ENCODE measurements at places on chromosomes 5 and 9.

DNA sequence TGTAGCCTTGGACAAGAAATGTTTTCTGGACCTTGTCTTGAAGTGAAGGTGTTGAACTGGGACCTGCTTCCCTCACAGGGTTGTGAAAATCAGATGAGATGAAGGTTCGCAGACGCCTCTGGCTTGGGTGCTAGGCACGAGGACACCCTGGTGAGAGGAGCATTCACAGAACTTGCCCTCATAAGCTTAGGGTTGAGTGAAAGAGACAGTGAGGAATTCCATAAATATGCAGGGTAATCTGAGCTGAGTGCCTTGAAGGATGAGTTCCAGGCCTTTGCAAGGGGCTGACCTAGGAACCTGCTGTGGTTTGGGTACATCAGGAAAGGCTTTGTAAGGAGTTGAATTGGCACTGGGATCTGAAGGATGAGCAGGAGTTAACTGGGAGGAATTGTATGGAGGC, 75.7 kb upstream of the SAP30L start:
- no peak for DNase-seq

DNA sequence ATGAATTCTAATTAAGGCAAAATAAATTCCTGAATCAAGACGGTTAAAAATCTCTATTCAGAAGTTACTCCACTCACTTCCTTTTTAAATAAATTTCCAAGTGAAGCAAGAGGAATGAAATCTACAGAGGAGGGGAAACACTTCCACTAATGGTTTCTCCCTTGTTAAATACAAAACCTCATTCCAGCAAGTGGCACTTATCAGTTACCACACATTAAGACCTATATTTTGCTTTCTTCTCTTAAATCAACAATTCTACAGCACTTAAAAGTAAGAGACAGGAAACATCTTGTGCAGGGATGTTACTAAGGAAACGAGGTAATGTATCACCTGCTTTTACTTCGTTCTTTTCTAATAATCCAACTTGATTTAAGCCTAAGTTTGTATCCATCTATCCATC, 172.6 kb downstream of the RAPGEF6 start:
- DNase-seq: no peak

GRCh38 chr9:74444369-74444768, 52.8 kb upstream of the RORB start:
- peak; percentile 36 for DNase-seq

DNA sequence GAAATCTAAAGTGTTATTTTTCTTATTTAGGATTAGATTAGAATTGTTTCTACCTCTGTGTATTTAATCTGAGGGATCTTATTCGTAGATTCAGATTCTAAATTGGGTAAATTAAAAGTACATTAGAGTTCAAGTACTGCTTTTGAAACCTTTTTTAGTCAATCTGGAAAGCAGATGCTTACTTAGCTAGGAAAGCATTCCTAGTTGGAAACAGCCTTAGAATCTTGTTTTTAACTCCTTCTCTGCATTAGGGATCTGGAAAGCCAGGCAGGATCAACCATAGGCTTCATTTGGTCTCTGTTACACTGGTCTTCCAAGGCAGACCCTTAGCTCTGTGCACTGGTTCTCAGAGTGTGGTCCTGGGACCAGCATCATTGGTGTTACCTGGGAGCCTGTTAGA, 247.4 kb downstream of the NR3C1 start:
- no peak for DNase-seq

DNA sequence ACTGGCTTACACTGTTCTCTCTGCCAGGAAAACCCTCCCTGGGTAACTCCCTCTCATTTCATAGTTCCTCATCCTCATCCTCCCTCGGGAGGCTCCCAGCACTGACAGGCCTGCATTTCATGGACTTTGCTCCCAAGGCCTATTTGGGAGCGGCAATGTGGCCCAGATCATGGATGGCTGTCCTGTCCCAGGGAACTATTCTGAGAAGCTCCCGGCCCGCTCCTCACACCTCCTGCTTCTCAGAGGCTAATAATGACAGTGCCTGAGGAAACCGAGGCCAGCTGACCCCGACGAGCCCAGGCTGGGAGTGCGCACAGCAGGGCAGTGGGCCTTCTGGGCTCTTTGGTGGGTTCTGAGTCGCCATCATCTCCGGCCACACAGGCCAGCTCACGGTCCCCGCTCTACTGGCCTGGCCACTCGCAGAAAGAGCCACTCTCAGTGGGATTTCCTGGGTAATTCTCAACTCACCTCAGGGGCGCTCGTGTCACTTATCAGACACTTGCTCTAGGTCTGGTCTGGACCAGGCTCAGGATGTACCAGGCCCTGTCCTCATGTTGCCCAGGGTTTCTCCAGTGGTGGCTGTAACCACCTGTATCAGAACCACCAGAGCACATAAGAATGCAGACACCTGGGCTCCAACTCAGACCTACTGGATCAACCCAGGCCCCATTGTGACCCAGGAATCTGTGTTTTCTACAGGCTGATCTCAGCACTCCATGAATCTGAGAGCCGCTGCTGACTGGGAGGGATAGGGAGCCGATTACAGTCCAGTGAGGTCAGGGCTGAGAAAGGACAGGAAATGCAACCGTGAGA, 2.0 kb upstream of the DOLPP1 start:
- no peak for DNase-seq

DNA sequence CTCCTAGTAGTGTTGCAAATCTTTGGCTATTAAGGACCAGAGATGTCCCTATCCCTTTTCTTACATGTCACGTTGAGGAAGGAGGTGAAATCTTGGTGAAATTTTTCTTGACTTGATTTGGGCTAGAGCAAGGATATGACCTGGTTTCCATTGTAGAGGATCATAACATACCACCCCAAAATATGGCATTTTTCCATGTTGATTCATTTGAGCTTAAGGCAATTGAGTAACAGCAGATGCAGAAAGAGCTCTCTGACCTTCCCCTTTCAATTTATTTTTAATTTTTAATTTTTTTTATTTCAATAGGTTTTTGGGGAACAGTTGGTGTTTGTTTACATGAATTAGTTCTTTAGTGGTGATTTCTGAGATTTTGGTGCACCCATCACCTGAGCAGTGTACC, 61.2 kb upstream of the MAP1B start:
- no peak for DNase-seq

- no peak for DNase-seq
Measured at GRCh38 chr9:17387565-17387964, 191.3 kb upstream of the SH3GL2 start.

DNA sequence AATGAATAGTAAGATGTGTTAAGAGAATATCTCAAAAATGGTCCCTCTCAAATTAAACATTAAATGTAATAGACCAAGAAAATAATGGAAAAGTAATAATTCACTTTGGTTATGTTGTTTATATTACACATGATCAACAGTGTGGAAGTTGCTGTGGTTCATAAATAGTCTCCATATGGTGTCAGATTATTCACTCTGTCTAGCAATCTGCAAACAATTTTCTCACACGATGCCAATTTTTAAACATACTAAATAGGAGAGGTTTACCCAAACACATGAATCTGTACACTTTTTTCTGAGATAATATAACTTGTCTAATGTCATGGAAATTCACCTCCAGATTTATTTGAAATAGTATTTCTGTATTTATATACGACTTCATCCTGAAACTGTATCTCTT, 217.4 kb upstream of the FBXL7 start:
- no peak for DNase-seq

- DNase-seq: no peak
Measured at GRCh38 chr9:108478431-108479332, 377.1 kb downstream of the ACTL7B start.

GRCh38 chr5:142447887-142448286, 123.1 kb upstream of the SPRY4 start:
- DNase-seq: no peak

DNA sequence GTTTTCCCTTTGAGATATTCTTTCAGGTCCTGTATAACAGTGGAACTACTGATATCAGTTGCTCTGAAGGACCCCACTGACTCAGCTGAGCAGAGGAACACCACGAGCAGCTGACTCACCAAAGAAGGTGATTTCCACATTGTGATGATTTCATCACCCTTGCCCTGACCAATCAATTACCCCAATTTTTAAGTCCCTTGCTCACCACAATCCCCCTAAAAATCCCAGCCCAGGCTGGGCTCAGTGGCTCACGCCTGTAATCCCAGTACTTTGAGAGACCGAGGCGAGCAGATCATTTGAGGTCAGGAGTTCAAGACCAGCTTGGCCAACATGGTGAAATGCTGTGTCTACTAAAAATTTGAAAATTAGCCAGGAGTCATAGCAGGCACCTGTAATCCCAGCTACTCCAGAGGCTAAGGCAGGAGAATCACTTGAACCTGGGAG, 125.3 kb upstream of the ABCA1 start:
- DNase-seq: no peak

DNA sequence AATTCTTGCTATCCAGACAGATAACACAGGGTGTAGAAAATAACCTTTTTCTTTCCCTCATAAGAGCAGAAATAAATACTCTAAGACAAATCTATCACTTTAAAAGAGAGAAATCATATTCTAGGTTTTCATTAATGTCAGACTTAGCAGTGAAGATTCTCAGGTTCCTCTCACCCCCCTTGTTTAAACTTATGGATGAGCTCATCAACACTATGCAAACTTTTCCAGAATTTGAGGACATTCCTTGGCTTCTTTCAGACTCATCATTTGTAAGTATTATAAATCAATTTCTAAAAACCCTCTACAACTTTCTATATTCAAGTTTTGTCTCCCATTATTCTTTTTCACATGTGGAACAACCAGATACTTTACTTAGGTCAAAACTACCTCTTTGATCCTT, 374.9 kb upstream of the TRPC7 start:
- no peak for DNase-seq

DNA sequence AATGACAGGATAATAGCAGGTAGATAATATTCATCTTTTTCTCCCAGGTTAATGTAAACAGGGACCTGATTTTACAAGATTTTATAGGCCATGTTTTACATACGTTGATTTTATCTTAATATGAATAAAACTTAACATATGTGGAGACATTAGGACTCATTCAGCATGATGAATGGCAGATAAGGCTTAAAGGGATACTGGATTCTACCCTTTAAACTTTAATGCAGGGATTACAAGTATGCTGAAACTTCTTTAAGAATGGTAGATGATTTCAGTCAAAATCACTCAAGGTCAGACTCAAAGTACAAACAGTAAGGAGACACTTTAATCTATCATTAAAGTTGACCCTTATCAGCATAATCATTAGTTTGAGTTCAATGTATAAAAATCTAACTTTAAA, 274.5 kb upstream of the IZUMO3 start:
- DNase-seq: no peak

GRCh38 chr5:139855451-139855850, 59.8 kb downstream of the PSD2 start:
- DNase-seq: peak; percentile 10

GRCh38 chr9:133137451-133138231, 16.6 kb upstream of the RALGDS start:
- DNase-seq: peak; percentile 84

GRCh38 chr5:89399548-89399947, 516.6 kb upstream of the MEF2C start:
- no peak for DNase-seq

- no peak for DNase-seq
Measured at GRCh38 chr9:131923766-131924165, 155.9 kb downstream of the MED27 start.

DNA sequence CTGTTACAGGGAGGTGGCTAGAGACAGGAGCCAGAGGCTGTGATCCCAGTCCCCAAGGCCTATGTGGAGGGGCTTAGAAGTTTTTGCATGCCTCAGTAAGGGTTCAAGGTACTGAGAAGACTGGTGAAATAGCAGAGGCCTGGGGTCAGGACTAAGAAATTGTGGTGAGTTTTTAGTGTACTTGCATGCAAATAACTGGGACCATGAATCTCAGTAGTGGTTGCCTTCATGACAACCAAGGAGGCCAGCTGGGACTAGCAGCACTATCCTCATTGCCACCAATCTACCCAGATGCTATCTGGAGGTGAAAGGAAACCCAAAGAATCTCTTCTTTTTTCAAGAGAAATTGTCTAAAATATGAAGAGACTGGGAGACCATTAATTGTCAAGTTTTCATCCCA, 395.1 kb downstream of the CETN3 start:
- DNase-seq: no peak

DNA sequence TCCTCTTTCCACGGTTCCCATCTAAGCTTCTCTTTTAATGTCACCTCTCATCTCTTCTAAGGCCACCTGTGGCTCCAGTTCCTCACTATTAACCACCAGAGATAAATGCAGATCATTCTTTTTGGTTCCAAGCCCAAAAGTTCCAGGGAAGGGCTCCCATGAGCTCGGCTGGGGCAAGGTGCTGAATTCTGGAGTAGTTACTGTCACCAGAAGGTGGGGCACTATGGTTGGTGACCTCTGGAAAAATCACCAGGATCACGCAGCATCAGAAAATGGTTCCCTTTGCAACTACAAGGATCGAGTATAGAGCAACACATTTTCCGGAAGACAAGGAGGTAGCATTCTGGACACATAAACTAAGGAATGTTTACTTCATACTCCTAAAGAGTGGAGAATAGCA, 528.7 kb upstream of the DAP start:
- DNase-seq: no peak

- no peak for DNase-seq
Measured at GRCh38 chr5:169165052-169165451, 135.9 kb downstream of the SLIT3 start.

GRCh38 chr9:94096819-94097577, 12.7 kb downstream of the PTPDC1 start:
- no peak for DNase-seq

- DNase-seq: no peak
Measured at GRCh38 chr5:109907731-109908130, 218.0 kb downstream of the MAN2A1 start.

DNA sequence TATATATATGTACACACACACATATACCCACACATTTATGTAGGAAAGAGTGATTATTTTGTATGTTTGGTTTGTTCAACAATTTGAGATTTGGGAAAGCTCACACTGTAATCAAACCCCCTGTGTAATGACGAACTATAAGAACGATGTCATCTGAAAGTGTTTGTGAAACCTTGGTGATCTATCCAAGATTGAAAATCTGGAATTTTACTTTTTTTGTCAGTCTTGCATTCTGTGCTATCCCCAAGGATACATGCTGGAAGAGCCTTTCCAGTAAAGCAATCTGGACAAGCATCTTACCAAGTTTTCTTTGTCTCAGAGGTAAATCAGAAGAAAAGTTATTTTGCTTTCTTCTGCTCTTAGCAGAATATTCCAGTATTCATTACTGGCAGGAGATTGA, 23.3 kb downstream of the SGCD start:
- no peak for DNase-seq

- no peak for DNase-seq
Measured at GRCh38 chr9:123419721-123420591, 64.0 kb downstream of the CRB2 start.

- no peak for DNase-seq
Measured at GRCh38 chr5:122267185-122267584, 44.9 kb upstream of the SNCAIP start.

- DNase-seq: no peak
Measured at GRCh38 chr9:131818089-131818488, 78.2 kb upstream of the RAPGEF1 start.

GRCh38 chr5:171634511-171634910, 151.1 kb upstream of the SMIM23 start:
- no peak for DNase-seq

- DNase-seq: no peak
Measured at GRCh38 chr5:102809033-102809432, 53.9 kb downstream of the PAM start.

Data from left ventricle myocardium superior (tissue), 1 donor.